Small intestine (tissue), 16 donors: ENCODE measurements at places on chromosomes 3 and 15. TPM values are rescaled to one million over a fixed set of nuclear protein-coding genes. Genes with fewer than 3 reads are reported as not detected.
A peak's percentile ranks its signal among the peaks of the same experiment; 100 is the strongest.

Gene SLC6A1
- polyA plus RNA-seq: not detected

- H3K27ac ChIP-seq: no peak overlapping the region
- no peaks in the 10 kb centered on the region for H3K27me3 ChIP-seq
- H3K4me1 ChIP-seq: no peaks in the 10 kb centered on the region
- H3K36me3 ChIP-seq: no peaks in the 10 kb centered on the region
- no peak for DNase-seq
These were observed 346.6 kb downstream of the EPHB1 start for GRCh38 chr3:135141672-135142071.

Gene LDHAL6B
- not detected for polyA plus RNA-seq

DNA sequence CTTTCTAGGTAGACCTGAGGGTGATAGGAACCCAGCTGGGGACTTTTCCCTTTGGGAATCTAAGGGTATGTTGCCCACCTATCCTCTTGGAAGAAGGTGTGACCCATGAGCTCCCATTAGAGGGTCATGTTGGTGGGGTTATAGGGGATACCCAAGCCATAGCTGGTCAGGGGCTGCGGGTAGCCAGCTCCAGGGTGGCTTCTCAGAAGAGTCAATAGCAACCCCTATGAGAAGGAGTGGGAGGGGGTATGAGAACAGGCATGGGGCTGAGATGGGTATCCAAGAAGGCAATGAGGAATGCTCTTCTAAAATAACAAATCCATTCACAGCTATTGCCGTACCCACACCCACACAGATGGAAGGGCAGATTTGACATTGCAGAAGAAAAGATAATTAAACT lies 217.8 kb downstream of the UACA start:
- DNase-seq: no peak
- H3K27me3 ChIP-seq: no peaks in the 10 kb centered on the region
- no peak overlapping the region for H3K27ac ChIP-seq
- H3K36me3 ChIP-seq: no peaks in the 10 kb centered on the region
- H3K4me1 ChIP-seq: no peaks in the 10 kb centered on the region
- H3K4me3 ChIP-seq: no peak overlapping the region

Gene SETMAR
- polyA plus RNA-seq: 12.3 TPM

GRCh38 chr3:160956785-160957184 lies 148.4 kb downstream of the B3GALNT1 start:
- H3K4me3 ChIP-seq: no peak overlapping the region
- H3K27ac ChIP-seq: no peak overlapping the region
- no peaks in the 10 kb centered on the region for H3K4me1 ChIP-seq
- H3K27me3 ChIP-seq: no peaks in the 10 kb centered on the region
- no peak for DNase-seq

- peak; percentile 93 for DNase-seq
- peaks cover 4% of the 10 kb centered on the region for H3K36me3 ChIP-seq
- peaks cover 9% of the 10 kb centered on the region for H3K4me1 ChIP-seq
- H3K27ac ChIP-seq: peak within 1 kb of the TSS; percentile 91
These were observed at the start of gene ZBTB38 for GRCh38 chr3:141368062-141368924. ZBTB38 (plus strand) TSS chr3:141368504; CDS start chr3:141442389, 73,885 bp downstream.

Gene SLC24A5
- polyA plus RNA-seq: 0.03 TPM

Gene ATP13A5
- 0.21 TPM for polyA plus RNA-seq

DNA sequence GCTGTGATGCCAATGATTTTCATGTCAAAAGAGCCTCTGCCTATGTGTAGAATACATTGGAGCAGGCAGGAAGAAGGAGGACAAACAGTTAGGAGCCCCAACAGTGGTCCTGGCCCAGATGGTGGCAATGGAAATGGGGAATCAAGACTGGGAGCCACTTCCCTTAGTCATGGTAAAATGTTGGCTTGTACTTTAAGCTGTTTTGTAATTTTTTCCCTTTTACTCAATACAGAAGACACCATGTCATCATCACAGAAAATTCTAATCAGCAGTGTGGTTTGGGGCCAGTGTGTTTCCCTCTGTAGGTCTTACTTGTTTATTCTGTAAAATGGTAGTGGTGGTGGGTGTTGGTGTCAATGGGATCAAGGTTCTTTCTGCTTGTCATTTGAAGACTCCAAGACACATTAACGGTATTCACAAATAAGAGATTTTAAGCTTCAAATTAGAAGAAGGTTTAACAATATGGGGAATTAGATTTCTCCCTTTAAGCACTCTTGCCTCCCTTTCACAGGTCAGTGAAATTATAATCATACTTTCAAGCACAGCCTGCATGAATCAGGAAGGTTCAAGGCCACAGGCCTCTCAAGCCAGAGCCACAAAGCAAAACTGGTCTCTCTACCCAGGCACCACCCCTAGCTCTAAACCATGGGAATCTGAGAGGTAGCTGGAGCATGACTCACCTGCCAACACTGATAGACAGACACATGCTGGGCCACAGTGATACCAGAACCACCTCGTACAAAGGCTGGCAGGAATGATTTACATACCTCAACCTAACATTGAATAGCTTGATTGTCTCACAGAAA lies 24.9 kb downstream of the SIAH2 start:
- peak; percentile 64 for DNase-seq
- H3K4me3 ChIP-seq: no peak overlapping the region
- peaks cover 2% of the 10 kb centered on the region for H3K4me1 ChIP-seq
- peaks cover 10% of the 10 kb centered on the region for H3K36me3 ChIP-seq

- no peaks in the 10 kb centered on the region for H3K36me3 ChIP-seq
- no peaks in the 10 kb centered on the region for H3K27me3 ChIP-seq
- no peak overlapping the region for H3K27ac ChIP-seq
- DNase-seq: no peak
- H3K4me3 ChIP-seq: no peak overlapping the region
These were observed 54.4 kb upstream of the IL12A start for GRCh38 chr3:159934216-159934615.

DNA sequence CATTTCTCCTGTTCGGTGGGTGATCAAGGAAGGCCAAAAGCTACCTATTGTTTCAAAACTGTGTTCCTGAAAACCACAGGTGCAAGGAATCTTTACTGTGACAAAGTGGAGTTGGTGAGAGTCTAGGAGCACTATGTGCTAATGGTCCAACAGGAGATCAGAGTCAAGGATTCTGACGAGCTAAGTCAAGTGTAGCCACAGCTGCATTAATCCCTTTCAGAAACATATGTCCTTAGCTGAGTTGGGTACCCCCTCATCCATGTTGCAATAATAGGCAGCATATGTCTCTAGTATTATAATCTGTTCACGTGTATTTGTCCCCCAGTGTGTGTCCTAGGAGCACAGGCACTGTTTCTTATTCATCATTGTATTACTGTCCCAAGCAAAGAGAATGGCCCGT lies 1.7 kb downstream of the VPS39 start:
- H3K27me3 ChIP-seq: no peaks in the 10 kb centered on the region
- no peak for DNase-seq
- peaks cover 2% of the 10 kb centered on the region for H3K36me3 ChIP-seq
- H3K4me3 ChIP-seq: no peak overlapping the region
- no peaks in the 10 kb centered on the region for H3K4me1 ChIP-seq
- H3K27ac ChIP-seq: no peak overlapping the region

Gene CAMK1
- polyA plus RNA-seq: 21.0 TPM

DNA sequence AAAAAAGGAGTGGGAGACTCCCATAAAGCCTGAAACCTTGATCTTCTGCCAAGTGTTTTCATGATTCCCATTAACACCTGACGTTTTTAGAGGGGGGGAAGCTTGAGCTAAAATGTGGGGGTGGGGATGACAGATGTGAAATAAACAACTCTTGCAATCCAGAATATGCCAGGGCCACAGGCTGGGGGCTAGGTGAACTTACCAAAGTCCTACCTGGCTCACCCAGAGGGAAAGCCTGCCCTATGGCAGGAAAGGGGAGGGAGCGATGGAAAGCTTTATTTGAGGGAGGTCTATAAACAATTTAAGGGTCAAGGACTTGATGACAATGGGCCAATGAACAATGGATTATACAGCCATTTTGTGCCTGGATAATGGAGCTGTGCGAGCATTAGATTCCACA lies 108.3 kb downstream of the LRIG1 start:
- no peaks in the 10 kb centered on the region for H3K27me3 ChIP-seq
- DNase-seq: no peak
- no peak overlapping the region for H3K4me3 ChIP-seq
- no peaks in the 10 kb centered on the region for H3K4me1 ChIP-seq
- no peak overlapping the region for H3K27ac ChIP-seq
- H3K36me3 ChIP-seq: peaks cover 2% of the 10 kb centered on the region

Gene AMIGO3
- 0.81 TPM for polyA plus RNA-seq

DNA sequence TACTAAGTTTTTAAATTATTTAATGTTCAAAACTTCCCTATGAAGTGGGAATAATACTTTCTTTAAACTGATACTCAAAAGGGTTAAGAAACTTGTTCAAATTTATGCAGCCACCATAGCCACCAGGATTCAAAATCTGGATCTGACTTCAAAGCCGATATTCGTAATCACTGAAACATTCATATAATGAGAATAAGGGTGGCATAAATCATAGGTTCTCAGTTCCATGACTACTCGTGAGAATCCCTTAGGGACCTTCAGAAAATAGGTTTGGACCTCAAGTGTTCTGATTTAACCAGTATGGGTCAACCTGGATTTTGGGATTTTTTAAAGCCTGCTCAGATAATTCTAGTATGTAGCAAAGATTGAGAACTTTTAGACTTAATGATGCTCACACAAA lies 160.6 kb downstream of the RBMS3 start:
- peaks cover 2% of the 10 kb centered on the region for H3K4me1 ChIP-seq
- no peaks in the 10 kb centered on the region for H3K27me3 ChIP-seq
- no peak for DNase-seq
- H3K27ac ChIP-seq: no peak overlapping the region

DNA sequence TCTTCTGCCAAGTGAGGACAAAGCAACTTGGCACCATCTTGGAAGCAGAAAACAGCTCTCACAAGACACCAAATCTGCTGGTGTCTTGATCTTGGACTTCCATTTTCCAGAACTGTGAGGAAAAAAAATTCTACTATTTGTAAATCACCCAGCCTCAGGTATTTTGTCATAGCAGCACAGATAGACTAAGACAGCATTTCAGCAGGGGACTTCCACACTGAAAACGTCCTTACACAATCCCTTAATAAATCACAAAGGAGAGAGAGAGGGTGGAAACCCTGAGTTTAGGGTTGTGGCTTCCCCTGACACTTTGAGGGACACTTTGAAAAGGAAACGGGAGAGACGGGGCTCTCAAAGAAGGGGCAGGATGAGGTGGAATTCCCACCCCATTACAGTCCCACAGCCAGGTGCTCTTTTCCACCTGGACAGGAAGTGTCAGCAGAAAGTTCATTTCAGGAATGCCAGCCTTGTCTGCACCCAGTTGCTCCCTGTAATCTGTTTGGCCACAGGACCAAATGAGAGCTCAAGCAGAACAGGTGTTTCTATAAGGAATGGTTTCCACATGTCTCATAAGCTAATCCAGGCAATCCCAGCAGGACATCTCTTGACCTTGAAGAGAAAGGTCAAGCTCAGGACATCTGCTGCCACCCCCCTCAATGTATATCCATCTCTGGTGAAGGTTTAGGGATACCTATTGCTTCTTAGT lies 51.3 kb downstream of the MYLK start:
- no peak for DNase-seq
- H3K4me3 ChIP-seq: no peak overlapping the region

GRCh38 chr3:77906102-77906709 lies 866.3 kb downstream of the ROBO2 start:
- H3K4me3 ChIP-seq: no peak overlapping the region
- no peak for DNase-seq
- no peaks in the 10 kb centered on the region for H3K27me3 ChIP-seq
- H3K27ac ChIP-seq: no peak overlapping the region
- H3K36me3 ChIP-seq: no peaks in the 10 kb centered on the region
- no peaks in the 10 kb centered on the region for H3K4me1 ChIP-seq

GRCh38 chr15:82530006-82530405 lies 10.3 kb downstream of the RPS17 start:
- H3K4me3 ChIP-seq: no peak overlapping the region
- DNase-seq: no peak
- no peaks in the 10 kb centered on the region for H3K4me1 ChIP-seq
- H3K27me3 ChIP-seq: no peaks in the 10 kb centered on the region
- H3K36me3 ChIP-seq: no peaks in the 10 kb centered on the region

DNA sequence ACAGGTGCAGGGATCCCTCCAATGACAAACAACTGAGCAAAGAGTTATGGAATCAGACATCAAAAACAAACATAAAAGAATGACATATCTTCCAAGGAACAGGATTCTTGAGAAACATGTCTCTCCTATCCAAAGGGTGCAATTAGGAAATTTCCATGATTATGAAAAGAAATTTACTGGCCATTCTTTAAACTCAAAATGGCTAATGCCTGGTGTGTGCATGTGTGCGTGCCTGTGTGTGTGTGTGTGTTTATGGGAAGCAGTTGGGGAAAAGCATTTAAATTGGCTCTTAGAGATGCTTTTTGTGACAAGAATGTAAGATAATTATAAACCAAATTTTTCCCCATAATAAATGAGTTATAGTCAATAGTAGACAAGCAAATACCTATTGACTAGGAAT lies 320.5 kb upstream of the THBS1 start:
- no peaks in the 10 kb centered on the region for H3K27me3 ChIP-seq
- H3K4me1 ChIP-seq: no peaks in the 10 kb centered on the region
- H3K27ac ChIP-seq: no peak overlapping the region
- no peaks in the 10 kb centered on the region for H3K36me3 ChIP-seq
- no peak overlapping the region for H3K4me3 ChIP-seq

Gene C15orf62
- 5.1 TPM for polyA plus RNA-seq

Gene CPN2
- polyA plus RNA-seq: not detected

DNA sequence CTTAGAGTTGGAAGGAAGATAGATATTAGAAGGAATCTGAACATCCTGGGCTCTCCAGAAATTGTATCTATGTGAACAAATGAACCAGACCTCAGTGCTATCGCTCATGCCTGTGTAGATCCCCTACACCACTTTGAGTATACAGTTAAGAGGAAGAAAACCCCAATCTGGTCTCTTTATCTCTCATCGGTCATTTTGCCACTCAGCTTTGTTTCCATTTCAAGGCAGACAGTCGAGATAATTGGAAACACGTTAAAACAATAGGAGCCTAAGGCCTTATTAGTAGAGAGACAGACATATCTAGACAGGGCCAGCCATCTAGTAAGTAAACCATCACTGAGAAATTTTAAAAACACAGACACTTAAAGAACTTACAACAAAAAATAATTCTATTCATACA lies 101.6 kb downstream of the MYLK start:
- no peaks in the 10 kb centered on the region for H3K27me3 ChIP-seq
- no peak for DNase-seq

- H3K36me3 ChIP-seq: peaks cover 21% of the 10 kb centered on the region
- peak; percentile 93 for DNase-seq
- no peaks in the 10 kb centered on the region for H3K27me3 ChIP-seq
- H3K4me1 ChIP-seq: peaks cover 70% of the 10 kb centered on the region
These were observed 12.9 kb downstream of the B3GNT5 start for GRCh38 chr3:183265834-183266417.

- no peak for DNase-seq
- no peak overlapping the region for H3K27ac ChIP-seq
- H3K36me3 ChIP-seq: no peaks in the 10 kb centered on the region
- H3K4me3 ChIP-seq: no peak overlapping the region
These were observed 288.2 kb downstream of the CLSTN2 start for GRCh38 chr3:140223197-140223596.

DNA sequence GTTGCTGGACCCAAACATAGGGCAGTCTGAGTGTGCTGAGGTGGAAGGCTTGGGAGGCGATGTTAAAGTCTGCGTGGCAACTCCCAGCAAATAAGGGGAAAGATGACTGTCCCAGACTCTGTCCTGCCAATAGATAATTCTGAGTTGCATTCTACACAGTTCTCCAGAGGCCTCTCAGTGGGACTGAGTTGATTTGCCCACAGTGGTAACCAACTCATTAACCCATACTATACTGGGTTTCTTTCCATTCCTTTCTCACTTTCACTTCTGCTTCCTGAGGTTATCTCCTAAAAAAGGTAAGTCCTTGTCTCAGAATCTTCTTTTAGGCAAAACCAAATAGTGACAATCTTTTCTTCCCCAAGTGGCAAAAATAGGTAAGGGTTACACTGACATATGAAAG lies 549.9 kb upstream of the DPPA4 start:
- no peak for DNase-seq
- no peak overlapping the region for H3K4me3 ChIP-seq
- H3K27me3 ChIP-seq: no peaks in the 10 kb centered on the region
- H3K36me3 ChIP-seq: no peaks in the 10 kb centered on the region
- H3K4me1 ChIP-seq: no peaks in the 10 kb centered on the region
